ENCODE measurements at places on chromosomes 12 and 14.

GRCh38 chr12:71442567-71442931, 3.0 kb downstream of the LGR5 start:
- DNase-seq: no peak

- DNase-seq: no peak
These were observed 35.7 kb upstream of the APOF start for GRCh38 chr12:56398324-56398723.

DNA sequence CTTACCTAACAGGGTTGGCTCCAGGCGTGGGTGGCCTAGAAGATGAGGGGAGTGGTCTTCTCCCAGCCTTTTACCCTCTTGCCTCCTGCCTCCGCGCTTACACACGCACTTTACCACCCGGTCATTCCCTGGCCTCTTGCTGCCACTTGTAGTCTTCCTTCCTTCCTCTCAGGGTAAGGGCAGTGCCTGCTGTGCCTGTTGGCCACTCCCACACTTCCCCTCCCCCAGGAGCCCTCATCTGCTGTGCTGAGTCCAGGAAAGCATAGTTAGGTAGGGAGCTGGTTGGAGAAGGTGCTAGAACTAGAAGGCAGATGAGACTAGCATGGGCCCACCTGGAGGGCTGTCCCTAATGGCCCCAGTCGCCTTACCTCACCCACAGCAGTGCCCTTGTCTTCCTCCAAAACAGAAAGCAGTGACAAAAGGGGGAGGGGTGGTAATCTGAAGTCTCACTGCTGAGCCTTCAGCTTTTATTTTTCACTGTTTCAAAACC, 54.3 kb upstream of the SRSF5 start:
- DNase-seq: no peak

GRCh38 chr12:662566-663292, 516 bp downstream of the NINJ2 start:
- DNase-seq: no peak

DNA sequence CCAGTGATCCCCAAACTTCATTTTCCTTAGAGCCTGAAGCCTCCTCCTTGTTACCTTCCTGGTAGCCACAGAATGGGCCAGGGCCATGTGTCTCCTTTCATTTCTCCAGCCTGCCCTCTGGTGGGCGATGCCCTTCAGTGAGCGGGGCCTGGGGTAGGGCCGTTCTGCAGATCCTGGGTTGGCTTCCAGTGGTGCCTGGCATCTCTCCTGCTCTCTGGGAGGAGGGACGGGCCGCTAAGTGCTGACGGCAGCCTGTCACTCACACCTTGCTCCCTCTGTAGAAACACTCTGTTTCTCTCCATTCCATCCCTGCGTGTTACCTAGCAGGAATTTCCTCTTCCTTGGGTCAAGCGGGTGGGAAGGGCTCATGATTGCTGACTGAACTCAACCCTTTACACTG, 232.1 kb downstream of the CACNA1C start:
- DNase-seq: no peak

- no peak for DNase-seq
These were observed 461 bp downstream of the SLC8A3 start for GRCh38 chr14:70188322-70188658.

- no peak for DNase-seq
These were observed 68.5 kb downstream of the SOX5 start for GRCh38 chr12:23880988-23881387.

- no peak for DNase-seq
These were observed 113.2 kb downstream of the TRMT5 start for GRCh38 chr14:60867503-60868172.

- no peak for DNase-seq
These were observed 7.7 kb upstream of the BCL7A start for GRCh38 chr12:122013791-122014590.

DNA sequence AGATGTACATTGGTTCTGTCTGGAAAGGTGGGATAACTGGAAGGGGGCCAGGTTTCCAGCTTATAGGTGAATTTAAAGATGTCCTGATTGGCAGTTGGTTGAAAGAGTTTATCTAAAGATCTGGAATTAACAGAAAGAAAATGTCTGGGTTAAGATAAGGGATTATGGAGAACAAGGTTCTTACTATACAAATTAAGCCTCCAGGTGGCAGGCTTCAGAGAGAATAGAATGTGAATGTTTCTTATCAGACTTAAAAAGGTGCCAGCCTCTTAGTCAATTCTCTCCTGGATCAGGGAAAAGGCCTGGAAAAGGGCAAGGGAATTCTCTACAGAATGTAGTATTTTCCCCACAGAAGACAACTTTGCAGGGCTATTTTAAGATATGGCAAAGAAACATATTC, 53.1 kb downstream of the CNTN1 start:
- DNase-seq: no peak

GRCh38 chr14:58817846-58818245, 180.1 kb downstream of the DACT1 start:
- DNase-seq: no peak

DNA sequence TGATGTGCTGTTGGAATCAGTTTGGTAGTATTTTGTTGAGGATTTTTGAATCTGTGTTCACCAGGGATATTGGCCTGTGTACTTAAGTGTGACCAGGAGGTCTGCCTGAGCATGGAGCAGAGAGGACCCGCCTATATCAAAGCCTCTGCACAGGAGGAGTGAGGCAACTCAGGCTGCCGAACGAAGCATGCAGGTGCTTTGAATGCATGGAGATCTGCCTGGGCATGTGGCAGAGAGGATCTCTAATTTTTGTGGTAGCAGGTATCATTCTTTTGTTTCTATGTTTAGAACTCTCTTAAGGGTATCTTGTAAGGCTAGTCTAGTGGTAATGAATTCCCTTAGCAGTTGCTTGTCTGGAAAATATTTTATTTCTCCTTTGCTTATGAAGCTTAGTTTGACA, 26.9 kb downstream of the RAB3IP start:
- DNase-seq: no peak

DNA sequence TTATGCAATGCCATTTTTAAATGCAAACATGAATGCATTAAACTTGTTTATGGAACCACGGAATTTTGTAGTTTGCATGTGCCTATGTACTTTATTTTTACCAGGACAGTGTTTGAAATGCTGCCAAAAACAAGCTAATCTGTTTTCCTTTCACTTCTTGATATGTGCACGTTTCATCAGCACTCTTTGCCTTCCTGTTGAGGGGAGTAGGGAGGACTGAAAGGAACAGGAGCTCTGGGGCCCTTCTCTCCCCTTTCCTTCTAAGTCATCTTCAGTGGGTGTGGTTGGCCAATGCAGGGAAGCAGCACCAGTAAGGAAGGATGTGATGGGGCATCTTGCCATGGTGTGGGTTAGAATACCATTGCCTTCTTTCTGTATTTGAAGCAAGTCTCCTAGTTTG, 12.1 kb upstream of the PPP4R4 start:
- DNase-seq: no peak

DNA sequence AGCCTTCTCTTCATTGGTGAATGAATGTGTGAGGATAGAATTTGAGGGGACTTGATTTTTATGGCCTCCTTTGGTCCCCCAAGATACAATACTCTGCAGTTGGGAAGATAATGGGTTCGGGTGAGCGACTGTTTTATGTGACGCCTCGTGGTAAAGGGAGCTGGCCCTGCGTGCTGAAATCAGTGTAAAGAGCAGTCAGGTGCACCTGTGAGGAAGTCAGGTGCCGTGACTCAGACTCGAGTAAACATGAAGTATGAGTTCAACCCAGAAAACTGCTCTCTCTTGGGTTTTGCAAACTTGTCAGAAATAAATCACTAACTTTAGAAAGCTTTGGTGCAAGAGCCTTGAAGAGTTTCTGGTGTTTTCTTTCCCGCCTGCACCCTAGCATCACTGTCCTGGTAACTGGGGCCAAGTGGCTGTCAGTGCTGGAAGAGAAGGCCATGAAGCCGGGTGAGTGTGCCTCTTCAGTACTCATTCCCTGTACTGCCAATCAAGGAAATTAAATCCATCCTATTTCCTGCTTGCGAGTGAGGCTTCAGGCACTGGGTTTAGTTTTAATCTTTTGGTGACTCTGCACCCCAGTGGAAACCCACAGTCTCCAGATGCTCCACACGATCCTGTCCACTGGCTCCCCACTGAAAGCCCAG, 59.2 kb downstream of the AACS start:
- no peak for DNase-seq

DNA sequence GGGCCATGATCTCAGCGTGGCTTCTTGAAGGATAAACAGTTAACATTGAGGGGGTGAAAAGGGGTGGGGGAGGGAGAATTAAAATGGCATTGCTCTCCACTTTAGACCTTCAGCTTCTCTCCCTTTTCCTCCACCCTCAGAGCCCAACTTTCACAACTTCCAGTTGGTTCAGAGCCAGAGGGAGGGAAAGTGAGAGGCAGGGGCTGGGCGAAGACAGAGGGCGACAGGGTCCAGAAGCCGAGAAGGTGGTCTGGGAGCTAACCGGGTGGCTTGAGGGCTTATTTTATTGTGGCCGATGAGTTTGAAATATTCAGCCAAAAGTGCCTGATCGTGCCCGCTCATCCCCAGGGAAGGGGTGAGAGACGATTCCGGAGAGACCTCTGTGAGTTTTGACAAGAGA, 4.1 kb downstream of the BMP4 start:
- no peak for DNase-seq

GRCh38 chr14:58918066-58918738, 270.3 kb upstream of the DAAM1 start:
- no peak for DNase-seq

DNA sequence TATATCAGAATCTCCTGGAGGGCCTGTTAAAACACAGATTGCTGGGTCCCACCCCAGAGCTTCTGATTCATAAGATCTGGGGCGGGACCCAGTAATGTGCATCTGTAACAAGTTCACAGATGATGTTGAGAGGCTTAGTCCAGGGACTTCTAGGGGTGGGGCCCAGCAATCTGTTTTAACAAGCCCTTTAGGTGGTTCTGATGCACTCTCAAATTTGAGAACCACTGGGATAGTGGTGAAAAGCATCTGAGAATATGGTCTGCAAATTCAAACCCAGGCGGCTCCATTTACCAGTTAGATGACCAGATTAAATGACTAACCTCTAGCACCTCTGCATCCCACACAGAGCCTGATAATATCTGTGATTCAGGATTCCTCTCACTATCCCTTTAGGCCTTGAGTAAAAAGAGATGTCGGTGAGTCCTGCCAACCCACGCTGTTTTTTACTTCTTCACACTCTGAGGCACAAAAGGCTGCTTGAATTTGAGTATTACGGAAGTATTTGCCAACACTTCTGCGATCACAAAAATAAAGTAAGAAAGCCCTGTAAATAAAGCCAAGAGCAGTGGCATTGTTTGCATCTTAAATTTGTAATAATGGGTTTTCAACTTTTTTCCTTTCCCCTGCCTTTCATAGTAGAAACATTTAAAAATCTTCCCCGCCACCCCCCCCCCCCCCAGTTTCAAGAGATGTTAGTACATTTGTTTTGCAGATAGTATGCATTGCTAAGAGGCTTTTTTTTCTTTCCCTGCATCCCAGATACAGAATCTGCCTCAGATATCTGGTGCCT, 1.8 kb upstream of the FRS2 start:
- DNase-seq: no peak

- no peak for DNase-seq
These were observed 84.8 kb downstream of the RBM19 start for GRCh38 chr12:113880988-113881962.

DNA sequence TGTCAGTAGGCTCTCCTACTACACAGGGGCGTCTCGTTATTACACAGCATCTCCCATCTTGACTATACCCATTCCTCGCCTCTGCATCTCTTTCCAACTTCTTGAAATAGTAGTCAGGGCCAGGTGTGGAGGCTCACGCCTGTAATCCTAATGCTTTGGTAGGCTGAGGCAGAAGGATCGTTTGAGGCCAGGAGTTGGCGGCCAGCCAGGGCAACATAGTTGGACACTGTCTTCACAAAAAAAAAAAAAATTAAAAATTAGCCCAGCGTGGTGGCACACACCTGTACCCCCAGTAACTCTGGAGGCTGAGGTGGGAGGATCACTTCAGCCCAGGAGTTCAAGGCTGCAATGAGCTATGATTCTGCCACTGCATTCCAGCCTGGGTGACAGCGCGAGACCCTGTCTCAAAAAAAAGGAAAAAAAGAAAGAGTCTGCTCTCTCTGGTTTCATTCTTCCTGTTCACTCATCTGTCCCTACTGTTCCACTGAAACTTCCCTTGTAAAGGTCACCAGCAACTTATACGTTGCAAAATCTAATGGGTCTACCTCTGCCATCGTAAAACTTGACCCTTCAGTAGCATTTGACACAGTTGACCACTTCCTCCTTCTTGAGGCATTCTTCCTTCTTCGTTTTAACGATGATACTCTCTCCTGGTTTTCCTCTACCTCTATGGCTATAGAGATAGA, 41.0 kb upstream of the PTGR2 start:
- no peak for DNase-seq

DNA sequence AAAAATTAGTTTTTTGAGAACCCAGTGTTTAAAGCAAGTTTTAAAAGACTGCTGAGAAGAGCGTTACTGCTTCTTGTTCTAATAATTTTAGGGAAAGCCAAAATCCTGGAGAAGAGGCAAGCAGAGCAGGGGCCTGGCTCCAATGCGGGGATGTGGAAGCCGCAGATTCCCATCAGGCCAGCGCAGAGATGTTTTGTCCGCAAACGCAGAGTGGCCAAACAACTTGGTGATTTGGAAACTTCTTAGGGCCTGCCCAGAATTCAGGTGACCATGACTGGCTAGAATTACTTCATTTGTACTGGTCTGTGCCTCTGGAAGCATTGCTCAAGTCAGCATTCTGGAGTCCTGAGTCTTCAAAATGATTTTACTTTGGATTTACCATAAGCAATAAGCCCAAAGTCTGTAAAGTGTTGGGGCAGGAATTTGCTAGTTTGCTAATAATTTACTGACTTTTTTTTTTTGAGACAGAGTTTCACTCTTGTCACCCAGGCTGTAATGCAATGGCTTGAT, 208.4 kb downstream of the PPM1H start:
- DNase-seq: no peak

GRCh38 chr12:112524676-112525425, 106.1 kb downstream of the PTPN11 start:
- no peak for DNase-seq

DNA sequence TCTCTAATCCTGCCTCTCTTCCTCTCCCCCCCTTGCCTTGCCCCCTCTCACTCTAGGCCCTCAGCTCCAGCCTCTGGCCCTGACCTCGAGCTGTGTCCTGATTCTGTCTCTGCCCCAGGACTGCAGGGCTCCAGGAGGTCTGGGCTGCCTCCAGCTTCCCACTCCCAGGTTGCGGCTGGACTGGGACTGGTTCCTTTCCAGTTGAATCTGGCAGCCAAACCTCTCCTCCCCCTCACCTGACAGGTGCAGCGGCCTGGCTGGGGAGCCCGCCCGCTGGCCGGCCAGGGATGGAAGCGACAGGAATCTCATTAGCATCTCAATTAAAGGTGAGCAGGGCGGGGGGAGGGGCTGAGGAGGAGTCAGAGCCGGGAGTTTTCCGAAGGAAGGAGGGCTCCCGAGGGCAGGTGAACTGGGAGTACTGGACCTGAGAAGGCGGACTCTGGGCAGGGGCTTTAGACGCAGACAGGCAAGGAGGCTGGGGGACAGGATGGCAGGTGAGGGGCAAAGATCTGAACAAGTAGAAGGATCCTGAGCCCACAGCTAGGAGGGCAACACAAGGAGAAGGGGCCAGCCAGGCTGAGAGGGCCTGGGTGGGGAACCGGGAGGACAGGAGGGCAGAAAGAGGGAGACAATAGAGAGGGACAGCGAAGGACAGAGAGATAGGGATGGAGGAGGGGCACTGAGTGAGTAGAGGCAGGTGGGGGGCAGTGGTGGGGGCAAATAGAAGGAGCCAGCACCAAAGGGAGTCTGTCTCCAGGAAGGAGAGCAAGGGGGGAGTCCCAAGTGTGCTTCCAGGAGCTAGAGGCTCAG, at the start of gene SCNN1A:
TSS of gene SCNN1A (minus strand) at position 295 of the 810 bp plus-strand sequence. CDS start 780 bp downstream, outside the sequence.
- no peak for DNase-seq

GRCh38 chr14:105742531-105742848, 216.1 kb downstream of the TMEM121 start:
- no peak for DNase-seq
